Neural progenitor cell (in vitro differentiated cells): ENCODE measurements at places on chromosomes 1 and 21. TPM values are rescaled to one million over a fixed set of nuclear protein-coding genes. Genes with fewer than 3 reads are reported as not detected.

DNA sequence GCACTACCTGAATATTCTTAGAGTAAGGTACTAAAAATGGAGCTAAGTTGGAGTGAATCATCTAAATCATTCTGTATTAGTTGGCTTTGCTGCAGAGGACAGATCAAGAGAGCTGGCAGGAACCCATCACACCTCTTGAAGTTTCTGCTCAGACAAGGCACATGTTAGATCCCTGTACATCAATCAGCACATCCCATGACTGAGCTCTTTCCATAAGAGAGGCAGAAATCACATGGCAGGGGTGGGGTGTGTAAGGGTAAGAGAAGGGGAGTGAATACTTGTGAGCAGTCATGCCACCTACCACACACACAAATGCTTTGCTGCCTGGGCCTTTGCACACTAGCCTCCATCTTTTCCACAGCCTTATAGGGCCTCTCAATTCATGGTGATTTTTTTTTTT, 214.4 kb downstream of the SLC35F3 start:
- DNase-seq: no peak

GRCh38 chr1:201488830-201489589, 17.9 kb downstream of the CSRP1 start:
- no peak for DNase-seq

- peak; percentile 77 for DNase-seq
Measured at GRCh38 chr1:156750711-156751450, 594 bp downstream of the HDGF start.

DNA sequence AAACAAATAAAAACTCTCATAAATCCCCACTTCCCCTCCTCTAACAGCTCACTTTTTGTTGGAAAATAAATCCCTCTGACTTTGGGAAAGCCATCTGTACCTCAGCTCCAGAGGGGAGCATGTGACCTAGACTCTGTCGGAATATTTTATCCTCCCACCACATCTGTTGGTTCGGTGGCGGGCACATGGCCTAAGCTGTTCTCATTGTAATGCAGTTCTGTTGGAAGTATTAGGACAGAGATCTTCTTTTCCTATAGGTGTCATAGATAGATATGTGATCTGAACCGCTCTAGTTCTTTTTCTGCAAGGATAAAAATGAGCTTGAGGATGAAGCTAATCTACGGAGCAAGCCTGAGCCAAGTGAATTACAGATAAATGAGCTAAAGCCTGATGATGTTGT, 50.5 kb upstream of the EPS8L3 start:
- no peak for DNase-seq

- no peak for DNase-seq
Measured at GRCh38 chr1:89753761-89754160, 67.1 kb upstream of the LRRC8D start.

DNA sequence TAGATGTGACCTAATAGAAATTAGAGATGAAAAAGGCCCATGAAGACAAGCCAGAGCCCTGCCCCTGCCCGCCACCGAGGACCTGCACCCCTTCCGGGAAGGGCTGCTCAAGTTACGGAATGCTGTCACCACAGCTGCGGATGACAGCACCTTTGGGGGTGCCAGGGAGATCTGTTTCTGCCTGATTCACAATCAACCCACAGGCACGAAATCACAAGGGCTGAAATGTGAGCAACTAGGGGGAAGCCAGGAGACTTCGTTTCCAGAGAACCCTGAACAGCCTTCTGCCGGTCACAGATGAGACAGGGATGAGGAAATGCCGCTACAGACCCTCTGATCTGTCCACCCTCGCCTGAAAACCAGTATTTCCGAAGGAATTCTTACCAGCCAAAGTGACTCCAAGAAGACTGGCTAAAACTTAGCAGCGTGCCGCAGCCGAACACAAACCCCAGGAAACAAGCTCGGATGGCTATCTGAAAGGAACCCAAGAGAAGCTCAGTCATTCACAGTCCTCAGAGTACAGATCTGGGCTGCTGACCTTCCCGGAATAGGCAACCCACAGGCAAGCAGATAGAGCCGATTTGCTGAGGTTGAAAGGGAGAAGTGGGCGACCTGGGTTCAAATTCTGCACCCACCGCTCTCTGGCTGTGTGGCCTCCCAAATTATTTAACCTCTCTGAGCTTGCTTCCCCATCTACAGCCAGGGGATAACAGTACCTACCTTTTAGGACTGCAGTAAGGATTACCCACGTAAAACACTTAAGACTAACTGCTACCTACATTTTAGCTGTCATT, 1.1 kb downstream of the ICMT start:
- DNase-seq: no peak

GRCh38 chr1:228354390-228355320, 52.0 kb downstream of the TRIM11 start:
- no peak for DNase-seq

DNA sequence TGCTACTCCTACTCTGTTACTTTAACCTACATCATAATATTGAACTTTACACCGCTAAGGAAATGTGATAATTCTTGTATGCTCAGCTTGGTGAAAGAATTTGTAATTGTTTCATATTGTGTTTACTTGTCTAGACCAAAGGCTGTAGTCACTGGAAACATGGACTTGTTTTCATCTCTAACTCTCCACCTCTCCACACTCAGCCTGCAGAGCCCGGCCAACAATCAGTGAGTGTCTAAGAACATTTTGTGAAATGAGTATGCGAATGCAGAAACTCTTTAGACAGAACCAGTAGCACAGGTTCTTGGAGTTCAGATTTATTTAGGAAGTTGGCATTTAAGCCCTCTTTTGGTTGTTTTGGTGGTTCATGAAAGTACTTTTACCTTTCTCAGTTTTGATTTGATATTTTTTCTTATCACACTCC, 3.2 kb upstream of the RWDD3 start:
- no peak for DNase-seq

GRCh38 chr1:22788254-22788661, 77.6 kb downstream of the EPHB2 start:
- DNase-seq: no peak

DNA sequence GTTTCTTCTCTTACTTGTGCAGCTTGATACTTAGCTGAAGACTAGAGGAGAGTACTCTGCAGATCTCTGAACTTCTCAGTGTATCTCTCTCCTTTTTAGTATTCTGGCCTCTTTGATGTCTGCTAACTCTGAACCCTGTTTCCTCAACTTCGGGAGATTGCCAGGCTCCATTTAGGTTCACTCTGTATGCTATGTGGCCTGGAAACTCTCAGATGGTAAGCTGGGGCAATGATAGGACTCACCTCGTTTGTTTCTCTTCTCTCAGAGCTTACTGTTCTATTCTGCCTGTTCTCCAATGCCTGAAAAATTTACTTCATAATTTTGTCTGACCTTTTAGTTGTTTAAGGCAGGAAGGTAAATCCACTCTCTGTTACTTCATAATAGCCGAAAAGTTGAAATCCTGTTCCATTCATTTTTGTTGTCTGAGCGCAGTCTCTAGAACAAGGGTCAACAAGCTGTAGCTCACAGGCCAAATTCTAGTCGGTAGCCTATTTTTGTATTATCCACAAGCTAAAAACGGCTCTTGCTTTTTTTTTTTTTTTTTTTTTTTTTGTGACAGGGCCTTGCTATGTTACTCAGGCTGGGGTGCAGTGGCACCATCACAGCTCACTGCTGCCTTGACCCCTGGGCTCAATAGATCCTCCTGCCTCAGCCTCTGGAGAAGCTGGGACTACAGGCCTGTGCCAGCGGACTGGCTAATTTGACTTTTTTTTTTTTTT, 33.3 kb downstream of the ZMYM4 start:
- DNase-seq: no peak

GRCh38 chr21:35052801-35053200, 3.7 kb upstream of the RUNX1 start:
- no peak for DNase-seq

The ADAMTSL4 gene
- not detected in 2 replicates for total RNA-seq

The C1orf53 gene
- total RNA-seq: 1.4 and 5.4 TPM in 2 replicates

The ZNF683 gene
- not detected in 2 replicates for total RNA-seq

The OR2W3 gene
- total RNA-seq: not detected in 2 replicates

The OR2T35 gene
- not detected in 2 replicates for total RNA-seq
